Muscle of leg (tissue), 16 donors: ENCODE measurements at places on chromosomes 13 and 19.

GRCh38 chr13:104170980-104171555 lies 1104.9 kb upstream of the SLC10A2 start:
- no peak overlapping the region for H3K4me3 ChIP-seq
- no peaks in the 10 kb centered on the region for H3K4me1 ChIP-seq
- no peak for DNase-seq
- H3K27me3 ChIP-seq, result no peaks in the 10 kb centered on the region
- no peaks in the 10 kb centered on the region for H3K36me3 ChIP-seq

DNA sequence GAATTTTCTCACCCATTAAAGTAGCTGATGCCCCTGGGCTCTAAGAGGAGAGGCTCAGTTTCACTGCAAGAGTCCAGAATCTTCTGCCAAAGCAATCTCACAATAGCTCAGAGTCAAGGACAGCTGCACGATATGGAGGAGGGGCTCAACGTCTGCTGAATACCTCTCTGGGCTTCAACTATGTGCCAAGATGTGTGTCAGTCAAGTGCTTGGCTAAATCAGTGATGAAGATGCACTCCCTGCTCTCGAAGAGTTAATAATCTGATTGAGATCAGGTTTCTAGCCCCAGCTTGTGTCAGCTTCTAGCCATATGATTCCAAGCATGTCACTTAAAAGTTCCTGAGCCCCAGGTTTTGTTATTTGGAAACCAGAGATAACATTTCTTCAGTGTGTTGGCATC lies 46.8 kb downstream of the KLF12 start:
- H3K4me1 ChIP-seq, result peaks cover 9% of the 10 kb centered on the region
- H3K27ac ChIP-seq, result no peak overlapping the region
- no peaks in the 10 kb centered on the region for H3K36me3 ChIP-seq
- peak; percentile 50 for DNase-seq

DNA sequence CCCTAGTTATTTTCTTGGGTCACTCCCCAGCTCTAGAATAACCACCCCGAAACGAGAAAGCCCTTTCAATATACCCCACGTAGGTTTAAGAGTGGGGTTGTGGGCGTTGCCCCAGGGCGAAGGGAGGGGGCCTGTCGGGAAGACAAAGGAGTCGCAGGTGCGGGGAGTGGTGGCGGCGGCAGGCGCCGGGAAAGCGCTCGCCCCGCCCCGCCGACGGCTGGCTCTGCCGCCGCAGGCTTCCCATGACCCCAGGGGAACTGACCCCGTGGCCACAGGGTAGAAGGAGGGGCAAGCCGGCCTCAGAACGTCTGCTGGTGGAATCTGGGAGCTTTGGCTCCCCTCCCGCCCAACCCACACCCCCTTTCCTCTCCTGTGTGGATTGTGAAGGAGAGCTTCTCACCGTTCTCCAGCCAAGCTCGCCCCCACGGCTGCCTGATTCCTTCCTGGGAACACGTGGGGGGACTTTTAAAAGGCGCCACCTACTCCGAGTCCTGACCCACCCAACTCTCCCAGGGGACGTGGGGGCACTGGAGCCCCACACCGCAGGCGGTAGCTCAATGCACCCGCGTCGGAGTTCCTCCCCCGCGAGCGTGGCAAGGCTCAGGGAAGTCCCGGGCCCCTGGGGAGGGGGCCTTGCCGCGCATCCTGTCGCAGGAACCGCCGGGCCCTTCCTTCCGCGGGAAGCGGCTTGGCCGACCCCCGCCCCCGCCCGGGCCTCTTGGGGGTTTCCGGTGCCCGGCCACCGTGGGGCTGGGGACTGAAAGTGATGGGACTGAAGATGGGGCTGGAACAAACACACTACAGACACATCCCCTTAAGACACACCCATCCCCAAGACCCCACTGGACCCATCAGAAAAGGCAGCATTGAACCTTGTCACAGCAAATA lies 5.5 kb downstream of the IER2 start:
- peak overlapping the region; percentile 95 for H3K27ac ChIP-seq
- H3K27me3 ChIP-seq, result peaks cover 2% of the 10 kb centered on the region
- H3K4me3 ChIP-seq, result peak overlapping the region; percentile 95
- peaks cover 4% of the 10 kb centered on the region for H3K36me3 ChIP-seq

DNA sequence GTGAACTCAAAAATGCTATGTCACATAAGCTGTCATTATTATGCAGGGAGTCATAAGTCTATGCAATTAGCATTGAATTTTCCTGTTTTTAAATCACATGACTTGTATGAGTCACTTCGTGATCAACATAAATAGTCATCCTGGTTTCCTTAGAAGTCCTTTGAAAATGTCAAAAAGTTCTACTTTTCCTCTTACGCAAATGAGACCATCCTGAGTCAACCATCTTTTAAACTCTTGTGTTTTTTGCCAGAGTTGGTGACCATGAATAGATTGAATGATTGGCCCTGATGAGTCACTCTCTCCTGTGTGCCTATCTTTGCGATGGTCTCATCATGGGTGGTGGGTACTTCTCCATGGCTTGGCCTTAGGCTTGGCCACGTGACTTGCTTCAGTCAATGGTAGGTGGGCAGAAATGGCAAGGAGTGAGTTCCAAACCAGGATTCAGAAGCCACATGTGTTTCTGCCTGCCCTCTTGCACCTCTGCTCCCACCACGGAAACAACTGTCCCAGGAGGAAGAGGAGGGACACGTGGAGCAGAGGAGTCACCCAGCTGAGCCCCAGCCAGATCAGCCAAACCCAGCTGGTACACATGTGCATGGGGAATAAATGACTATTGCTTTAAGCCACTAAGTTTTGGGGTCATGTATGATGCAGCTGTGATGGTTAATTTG lies 123.5 kb upstream of the CACNA1A start:
- no peak overlapping the region for H3K27ac ChIP-seq
- peaks cover 10% of the 10 kb centered on the region for H3K4me1 ChIP-seq
- H3K4me3 ChIP-seq, result no peak overlapping the region
- H3K27me3 ChIP-seq, result peaks cover 15% of the 10 kb centered on the region

DNA sequence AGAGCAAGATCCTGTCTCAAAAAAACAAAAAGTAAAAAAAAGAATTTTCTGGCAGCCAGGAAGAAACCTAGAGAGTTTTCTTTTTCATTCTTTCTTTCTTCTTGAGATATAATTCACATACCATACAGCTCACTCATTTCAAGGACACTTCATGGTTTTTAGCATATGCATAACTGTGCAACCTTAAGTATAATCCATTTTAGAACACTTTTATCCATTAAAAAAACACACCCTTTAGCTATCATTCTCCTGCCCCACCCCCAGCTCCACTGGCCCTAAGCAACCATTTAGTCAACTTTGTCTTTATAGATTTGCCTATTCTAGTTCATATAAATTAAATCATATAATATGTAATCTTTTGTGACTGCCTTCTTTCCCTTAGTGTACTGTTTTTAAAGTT lies 8.1 kb upstream of the IPO5 start:
- H3K36me3 ChIP-seq, result no peaks in the 10 kb centered on the region
- DNase-seq, result no peak
- no peaks in the 10 kb centered on the region for H3K4me1 ChIP-seq

DNA sequence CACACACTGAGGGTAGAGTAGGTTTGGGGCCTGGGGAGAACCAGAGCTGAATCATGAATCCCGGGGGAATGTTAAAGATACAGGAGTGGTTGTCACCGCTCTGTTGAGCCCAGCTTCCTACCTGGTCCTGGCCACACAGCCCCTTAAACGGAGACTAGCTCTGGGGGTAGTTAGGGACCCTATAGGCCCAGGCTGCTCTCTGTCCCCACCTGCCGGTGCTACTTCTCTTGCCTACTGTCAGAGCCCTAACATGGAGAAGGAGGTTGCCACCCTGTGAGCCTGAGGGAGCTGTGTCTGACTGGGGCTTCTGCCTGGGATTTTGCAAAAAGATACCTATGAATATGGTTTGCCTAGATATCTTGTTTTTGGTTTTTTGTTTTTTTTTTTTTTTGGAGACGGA lies 36.6 kb upstream of the ZNF429 start:
- H3K4me1 ChIP-seq, result no peaks in the 10 kb centered on the region
- no peaks in the 10 kb centered on the region for H3K27me3 ChIP-seq
- DNase-seq, result no peak
- H3K4me3 ChIP-seq, result no peak overlapping the region
- H3K36me3 ChIP-seq, result no peaks in the 10 kb centered on the region
- H3K27ac ChIP-seq, result no peak overlapping the region

DNA sequence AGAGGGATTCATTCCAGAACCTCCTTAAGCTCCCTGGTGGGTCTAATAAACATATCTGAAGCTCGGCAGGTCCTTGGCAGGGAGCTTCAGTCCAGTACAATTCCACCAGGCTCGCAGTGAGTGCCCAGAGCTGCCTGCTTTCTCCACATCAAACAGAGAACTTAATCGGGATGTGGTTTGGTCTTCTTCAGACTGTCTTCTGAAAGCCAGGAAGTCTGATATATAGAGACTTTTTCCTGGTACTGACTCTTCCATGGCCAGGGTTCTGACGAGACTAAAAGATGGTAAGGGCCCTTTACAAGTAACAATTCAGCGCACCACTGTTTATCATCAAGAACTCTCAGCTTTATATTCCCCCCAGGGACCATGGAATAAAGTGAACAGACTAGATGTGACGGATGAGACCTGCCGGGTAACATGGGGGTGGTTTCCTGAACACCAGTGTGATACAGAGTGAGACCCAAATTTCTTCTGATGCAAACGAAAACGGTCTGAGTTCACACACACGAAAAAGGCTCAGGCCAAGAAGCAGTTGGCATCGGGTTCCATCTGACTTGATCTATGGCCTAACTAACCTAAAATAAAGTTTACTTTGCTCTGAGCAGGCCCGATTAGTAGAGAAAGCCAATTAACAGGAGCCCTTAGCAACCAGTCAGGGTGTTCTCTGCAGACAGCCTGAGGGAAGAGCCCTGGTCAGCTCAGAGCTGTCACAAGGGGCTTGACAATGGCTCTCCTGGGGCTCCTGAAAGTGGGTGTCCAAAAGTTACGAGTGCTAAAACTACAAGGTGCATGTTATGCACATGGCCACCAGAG lies 29.0 kb downstream of the RANBP3 start:
- H3K4me1 ChIP-seq, result peaks cover 59% of the 10 kb centered on the region
- no peak overlapping the region for H3K27ac ChIP-seq
- H3K27me3 ChIP-seq, result no peaks in the 10 kb centered on the region
- H3K36me3 ChIP-seq, result peaks cover 36% of the 10 kb centered on the region
- no peak for DNase-seq

DNA sequence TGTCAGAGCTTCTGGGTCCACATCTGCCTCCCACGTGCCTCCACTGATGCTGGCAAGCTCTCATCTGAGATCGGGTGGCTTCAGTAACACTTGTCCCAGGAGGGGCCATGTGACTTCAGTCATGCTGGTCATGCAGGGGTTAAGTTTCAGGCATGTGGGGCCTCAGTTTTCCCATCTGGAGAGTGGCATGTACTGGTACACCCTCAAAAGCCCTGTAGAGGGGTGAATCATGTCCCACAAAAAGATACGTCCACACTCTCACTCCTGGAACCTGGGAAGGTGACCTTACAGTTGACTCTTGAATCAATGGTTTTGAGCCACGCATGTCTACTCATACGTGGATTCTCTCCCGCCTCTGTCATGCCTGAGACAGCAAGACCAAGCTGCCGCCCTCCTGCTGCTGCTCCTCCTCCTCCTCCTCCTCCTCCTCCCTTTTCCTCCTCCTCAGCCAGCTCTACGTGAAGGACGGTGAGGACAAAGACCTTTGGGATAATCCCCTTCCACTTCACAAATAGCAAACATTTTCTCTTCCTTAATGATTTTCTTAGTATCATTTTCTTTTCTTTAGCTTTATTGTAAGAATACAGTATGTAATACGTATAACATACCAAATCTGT lies 53.7 kb downstream of the COMP start:
- no peak overlapping the region for H3K4me3 ChIP-seq
- no peak for DNase-seq
- peaks cover 64% of the 10 kb centered on the region for H3K4me1 ChIP-seq
- no peaks in the 10 kb centered on the region for H3K27me3 ChIP-seq
- no peaks in the 10 kb centered on the region for H3K36me3 ChIP-seq
- H3K27ac ChIP-seq, result no peak overlapping the region

DNA sequence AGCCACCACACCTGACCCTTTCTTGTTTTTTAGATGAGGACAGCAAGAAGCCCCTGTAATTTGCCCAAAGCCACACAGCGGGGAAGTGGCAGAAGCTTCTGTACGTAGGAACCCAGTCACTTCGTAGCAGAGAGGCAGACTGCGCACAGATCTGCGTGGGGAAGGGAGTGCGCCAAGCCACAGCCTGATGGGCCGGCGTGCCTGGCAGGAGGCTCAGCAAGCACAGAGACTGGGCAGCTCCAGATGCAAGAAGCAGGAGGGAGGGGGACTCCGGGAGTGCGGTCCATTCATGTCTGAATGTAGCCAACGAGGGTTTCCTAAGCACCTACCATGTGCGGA lies 347 bp upstream of the TJP3 start:
- H3K4me3 ChIP-seq, result no peak overlapping the region
- H3K27me3 ChIP-seq, result peaks cover 18% of the 10 kb centered on the region
- peaks cover 7% of the 10 kb centered on the region for H3K4me1 ChIP-seq
- H3K36me3 ChIP-seq, result no peaks in the 10 kb centered on the region
- no peak for DNase-seq
- no peak overlapping the region for H3K27ac ChIP-seq

- H3K4me3 ChIP-seq, result no peak overlapping the region
- H3K4me1 ChIP-seq, result peaks cover 8% of the 10 kb centered on the region
- peaks cover 47% of the 10 kb centered on the region for H3K36me3 ChIP-seq
- peak overlapping the region; percentile 29 for H3K27ac ChIP-seq
- no peaks in the 10 kb centered on the region for H3K27me3 ChIP-seq
These were observed 5.3 kb upstream of the CD79A start for GRCh38 chr19:41871573-41872383.

GRCh38 chr19:45976178-45976577 lies 2.5 kb upstream of the NOVA2 start:
- no peak overlapping the region for H3K27ac ChIP-seq
- H3K27me3 ChIP-seq, result peaks cover 56% of the 10 kb centered on the region
- no peaks in the 10 kb centered on the region for H3K36me3 ChIP-seq

GRCh38 chr13:29479716-29480492 lies 115.6 kb downstream of the SLC7A1 start:
- peaks cover 5% of the 10 kb centered on the region for H3K36me3 ChIP-seq
- no peak overlapping the region for H3K4me3 ChIP-seq
- no peaks in the 10 kb centered on the region for H3K27me3 ChIP-seq
- H3K4me1 ChIP-seq, result peaks cover 14% of the 10 kb centered on the region
- no peak overlapping the region for H3K27ac ChIP-seq

DNA sequence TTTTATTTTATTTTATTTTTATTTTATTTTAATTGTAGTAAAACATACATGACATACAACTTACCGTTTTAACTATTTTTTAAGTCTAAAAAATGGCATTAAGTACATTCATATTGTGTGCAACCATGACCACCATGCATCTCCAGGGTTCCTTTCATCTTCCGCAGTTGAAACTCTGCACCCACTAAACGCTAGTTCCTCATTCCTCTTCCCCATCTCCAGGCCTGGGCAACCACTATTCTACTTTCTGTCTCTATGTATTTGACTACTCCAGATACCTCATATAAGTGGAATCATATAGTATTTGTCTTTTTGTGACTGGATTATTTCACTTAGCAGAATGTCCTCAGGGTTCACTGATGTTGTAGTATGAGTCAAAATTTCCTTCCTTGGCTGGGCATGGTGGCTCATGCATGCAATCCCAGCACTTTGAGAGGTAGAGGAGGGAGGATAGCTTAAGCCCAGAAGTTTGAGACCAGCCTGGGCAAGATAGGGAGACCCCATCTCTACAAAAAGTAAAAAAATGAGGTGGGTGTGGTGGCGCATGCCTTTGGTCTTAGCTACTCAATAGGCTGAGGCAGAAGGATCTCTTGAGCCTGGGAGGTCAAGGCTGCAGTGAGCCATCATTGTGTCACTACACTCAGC lies 55.7 kb upstream of the ZNF507 start:
- H3K4me1 ChIP-seq, result peaks cover 5% of the 10 kb centered on the region
- H3K27ac ChIP-seq, result no peak overlapping the region
- no peak overlapping the region for H3K4me3 ChIP-seq
- no peak for DNase-seq
- no peaks in the 10 kb centered on the region for H3K27me3 ChIP-seq

- no peak for DNase-seq
- H3K27me3 ChIP-seq, result no peaks in the 10 kb centered on the region
- no peak overlapping the region for H3K27ac ChIP-seq
- H3K4me1 ChIP-seq, result peaks cover 45% of the 10 kb centered on the region
These were observed 65.8 kb upstream of the SERP2 start for GRCh38 chr13:44307844-44308243.
